Right renal cortex interstitium (tissue), 3 donors: ENCODE measurements at places on chromosomes 3 and 15. TPM values are rescaled to one million over a fixed set of nuclear protein-coding genes. Genes with fewer than 3 reads are reported as not detected.

DNA sequence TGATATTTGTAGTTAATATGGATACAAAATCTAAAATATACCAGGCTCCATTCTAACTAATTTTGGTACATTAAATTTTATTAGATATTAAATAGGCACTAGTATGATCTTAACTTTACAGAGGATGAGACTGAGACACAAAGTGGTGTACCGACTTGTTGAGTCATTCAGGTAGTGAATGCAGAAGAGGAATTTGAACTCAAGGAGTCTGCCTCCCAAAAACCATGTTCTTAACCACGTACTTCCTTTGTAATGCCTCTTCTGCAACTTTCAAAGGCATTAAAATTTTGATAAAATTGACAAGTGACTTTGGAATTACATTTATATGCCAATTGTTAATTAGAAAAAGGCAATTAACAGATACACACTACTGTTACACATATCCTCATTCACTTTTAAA, 61.8 kb downstream of the ZBBX start:
- DNase-seq, result no peak

Gene DNASE1L3
- 4.5 TPM for polyA plus RNA-seq

Gene CHRFAM7A
- 1.7 TPM for polyA plus RNA-seq

DNA sequence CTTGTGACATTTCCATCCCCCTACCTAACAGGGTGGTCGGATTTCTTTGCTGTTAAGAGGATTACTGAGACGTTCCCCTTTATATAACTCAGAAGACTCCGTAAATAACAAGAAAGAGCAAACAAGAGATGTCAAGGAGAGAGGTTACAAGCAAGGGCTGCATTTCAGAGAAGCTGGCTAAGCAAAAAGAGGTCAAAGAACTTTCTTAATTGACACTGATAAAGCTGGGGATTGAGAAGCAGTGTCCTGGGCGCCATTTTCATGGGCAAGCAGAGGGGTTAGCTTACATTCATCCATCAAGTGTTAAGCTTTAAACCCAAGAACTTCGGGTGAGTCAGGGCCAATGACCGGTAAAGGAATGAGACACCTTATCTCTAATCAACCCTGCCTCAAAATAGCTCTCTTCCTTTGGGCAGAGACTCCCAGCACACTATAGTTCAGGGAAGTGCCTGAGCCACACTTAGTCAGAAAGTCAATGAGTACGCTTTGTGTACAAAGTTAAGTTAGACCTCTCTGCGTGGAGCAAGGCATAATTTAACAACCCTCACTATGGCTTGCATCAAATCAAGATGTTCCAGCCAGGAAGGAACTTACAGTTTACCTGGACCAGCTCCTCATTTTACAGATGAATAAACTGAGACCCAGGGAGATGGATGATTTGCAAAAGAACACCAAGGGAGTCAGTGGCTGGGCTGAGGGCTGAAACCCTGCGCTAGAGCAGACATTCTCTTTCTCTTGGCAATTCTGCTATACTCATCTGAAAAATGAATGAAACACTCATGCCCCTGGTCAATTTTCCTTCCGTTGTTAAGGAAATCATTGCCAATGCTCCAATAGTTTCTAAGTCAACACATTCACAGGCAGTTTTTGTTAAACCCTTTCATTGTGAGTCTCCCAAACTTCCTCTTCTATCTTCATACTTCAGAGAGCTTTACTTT, 44.6 kb downstream of the CCNL1 start:
- no peak for DNase-seq

- DNase-seq, result no peak
Measured at GRCh38 chr15:33089878-33090757, 104.4 kb downstream of the FMN1 start.

DNA sequence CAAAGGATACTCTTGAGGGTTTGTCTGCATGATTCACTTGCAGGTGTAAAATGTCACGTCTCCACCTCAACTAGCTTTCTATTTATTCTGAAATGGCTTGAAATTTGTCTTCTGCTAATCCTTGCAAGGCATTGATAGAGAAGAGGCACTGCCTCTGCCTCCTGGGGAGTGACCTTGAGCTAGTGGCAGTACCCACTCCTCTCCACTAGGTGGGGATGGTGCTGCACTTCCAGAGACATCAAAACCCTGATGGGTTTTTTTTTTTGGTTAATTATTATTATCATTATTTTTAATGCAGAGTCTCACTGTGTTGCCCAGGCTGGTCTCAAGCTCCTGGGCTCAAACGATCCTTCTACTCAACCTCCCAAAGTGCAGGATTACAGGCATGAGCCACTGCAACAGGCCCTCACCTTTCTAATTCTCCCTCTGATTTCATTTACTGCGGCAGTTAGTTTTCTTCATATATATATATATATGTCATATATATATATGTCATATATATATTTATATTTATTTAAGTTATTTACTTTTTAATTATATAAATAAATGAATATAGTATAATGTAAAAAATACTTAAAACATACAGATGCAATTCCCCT, 117.6 kb upstream of the EIF1B start:
- no peak for DNase-seq

Gene AQP9
- 0.18 TPM for polyA plus RNA-seq

Gene CA12
- polyA plus RNA-seq, result 154 TPM

Gene KLHL6
- polyA plus RNA-seq, result 0.94 TPM

DNA sequence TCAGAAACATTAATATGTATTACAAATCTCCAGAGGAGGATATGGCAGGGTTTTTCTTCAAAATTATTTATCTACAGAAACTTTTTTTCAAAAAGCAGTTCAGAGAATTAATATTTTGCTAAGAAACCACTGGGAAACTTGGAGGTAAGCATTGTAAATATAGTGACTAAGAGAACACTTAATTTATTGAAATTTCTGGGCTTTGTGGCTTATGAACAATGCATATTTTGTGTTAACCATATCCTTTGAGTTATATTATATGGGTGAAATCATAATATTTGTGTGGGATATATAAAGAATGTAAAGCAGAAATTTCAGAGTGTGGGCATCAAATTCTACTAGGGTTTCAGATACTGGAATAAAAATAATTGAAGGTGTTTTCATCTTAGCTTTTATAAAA, 1059.2 kb downstream of the ZPLD1 start:
- DNase-seq, result no peak

- DNase-seq, result no peak
Measured at GRCh38 chr15:92623435-92623834, 32.1 kb downstream of the FAM174B start.

- no peak for DNase-seq
Measured at GRCh38 chr3:169082076-169082475, 581.4 kb downstream of the MECOM start.

DNA sequence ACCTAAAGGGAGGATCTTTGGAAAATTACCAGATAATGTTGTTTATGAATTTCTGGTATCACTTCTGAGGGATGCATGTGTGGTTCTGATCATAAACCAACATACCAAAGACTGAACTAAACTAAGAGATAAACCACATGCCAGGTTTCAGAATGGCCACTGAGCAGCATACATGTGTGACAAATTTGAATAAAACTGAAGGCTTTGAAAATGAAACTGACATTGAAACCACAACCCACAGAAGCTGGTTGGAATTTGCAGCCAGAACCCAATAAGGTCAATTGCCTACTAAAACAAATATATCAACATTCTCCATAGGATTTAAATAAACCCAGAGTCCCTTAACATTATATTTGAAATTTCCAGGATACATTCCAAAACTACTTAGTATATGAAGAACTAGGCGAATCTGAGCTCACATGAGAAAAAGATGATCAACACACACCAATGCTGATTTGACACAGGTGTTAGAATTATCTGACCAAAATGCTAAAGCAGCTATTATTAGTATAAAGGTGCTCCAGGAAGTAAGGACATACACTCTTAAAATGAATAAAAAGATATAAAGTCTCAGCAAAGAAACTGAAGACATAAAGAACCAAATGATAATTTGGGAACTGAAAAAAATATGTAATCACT, 125.0 kb downstream of the ZNF280D start:
- no peak for DNase-seq

Gene DISP2
- 0.08 TPM for polyA plus RNA-seq

- DNase-seq, result no peak
Measured at GRCh38 chr3:9062570-9062969, 99.3 kb upstream of the RAD18 start.

- no peak for DNase-seq
Measured at GRCh38 chr3:69205385-69205784, 83.0 kb upstream of the LMOD3 start.

DNA sequence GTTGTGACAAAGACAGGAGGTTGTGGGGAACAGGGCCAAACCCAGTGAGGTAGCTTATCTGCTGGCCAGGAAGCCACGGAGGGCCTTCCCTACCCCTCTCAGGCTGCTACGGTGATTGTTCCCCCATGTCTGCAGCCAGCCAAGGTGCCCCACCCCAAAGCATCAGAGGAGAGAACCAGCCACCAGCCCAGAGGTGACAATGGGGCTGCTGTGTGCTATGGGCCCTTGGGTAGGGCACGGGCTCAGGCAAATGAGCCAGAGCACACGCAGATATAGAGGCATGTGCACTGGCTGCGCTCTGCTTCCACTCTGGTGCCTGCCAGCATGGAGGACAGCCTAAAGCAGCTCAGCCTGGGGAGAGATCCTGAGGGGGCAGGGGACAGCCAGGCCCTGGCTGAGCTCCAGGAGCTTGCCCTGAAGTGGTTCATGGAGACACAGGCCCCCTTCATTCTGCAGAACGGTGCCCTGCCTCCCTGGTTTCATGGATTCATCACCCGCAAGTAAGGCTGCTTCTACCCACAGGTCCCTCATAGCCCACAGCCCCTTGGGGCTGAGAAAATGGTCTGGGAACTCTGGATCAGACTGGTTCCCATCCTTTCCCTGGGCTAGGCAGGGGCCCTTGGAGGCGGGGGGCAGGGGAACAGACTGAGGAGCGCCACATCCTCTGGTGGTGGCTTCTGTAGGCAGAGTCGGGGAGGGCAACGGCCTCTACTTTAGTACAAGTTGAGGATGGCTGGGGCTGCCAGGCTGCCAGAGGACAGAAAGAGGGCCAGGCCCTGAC, at the start of gene SH2D7:
SH2D7 (plus strand) TSS at position 301 of the 781 bp plus-strand sequence; CDS start at position 325, 24 bp downstream.
- DNase-seq, result no peak

Gene HHATL
- 0.82 TPM for polyA plus RNA-seq

DNA sequence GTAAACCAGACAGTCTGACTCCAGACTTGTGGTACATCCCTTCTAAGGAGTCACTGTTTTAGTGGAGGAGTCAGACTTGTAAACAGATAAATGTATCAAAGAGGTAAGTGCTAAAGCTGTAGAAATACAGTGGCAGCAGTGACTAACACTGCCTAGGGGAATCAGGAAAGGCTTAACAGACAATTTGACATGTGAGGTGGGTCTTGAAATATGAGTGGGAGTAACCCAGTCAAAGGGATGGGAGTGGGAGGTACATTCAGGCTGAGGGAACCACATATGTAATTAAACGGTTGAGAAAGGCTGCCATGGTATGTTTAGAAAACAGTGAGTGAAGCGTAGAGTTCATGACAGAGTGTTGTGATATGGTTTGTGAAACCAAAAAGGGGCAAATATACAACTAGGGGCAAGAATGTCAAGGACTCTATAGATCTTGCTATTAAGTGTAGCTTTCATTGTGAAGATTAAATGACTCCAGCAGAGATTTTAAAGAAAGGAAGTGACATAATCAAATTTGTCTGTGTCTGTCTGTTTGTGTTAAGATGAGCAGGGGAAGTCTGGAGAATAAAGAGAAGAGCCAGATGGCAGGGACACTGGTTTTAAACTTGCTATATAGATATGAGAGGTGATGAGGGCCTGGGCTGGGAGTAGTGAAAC, 11.2 kb upstream of the ALCAM start:
- DNase-seq, result peak; percentile 19

DNA sequence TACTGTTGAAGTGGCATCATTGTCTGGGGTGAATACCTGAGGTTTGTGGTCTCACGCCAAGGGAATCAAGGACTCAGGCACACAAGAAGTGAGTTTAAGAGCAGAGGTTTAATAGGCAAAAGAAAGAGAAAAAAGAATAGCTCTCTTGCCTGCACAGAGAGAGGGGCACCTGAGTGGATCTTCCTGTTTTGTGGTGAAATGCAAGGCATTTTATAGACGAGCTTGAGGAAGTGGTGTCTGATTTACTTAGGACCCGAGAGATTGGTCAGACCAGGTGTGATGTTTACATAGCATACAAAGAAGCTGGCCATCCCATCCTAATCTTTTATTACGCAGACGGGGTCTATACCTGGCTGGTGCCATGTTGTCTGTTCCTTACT, 13.2 kb downstream of the CCR5 start:
- DNase-seq, result no peak

DNA sequence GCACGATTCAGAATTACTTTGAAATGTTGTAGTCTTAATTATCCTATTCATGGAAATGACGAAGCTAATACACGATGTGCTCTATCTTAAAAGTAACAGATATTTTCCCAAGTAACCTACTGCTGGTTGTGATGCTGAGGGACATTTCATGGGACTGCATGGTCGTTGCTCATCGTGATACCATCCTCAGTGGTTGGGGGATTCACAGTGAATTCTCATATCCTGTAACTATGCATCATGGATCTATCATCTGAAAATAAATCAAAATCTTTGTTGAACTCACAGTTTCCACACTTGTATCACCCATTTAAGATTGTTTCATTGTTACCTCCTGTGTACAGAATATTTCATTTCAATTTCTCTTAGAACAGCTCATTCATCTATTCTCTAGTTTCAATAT, 84.7 kb downstream of the OPA1 start:
- DNase-seq, result no peak

- DNase-seq, result no peak
Measured at GRCh38 chr15:22918056-22918455, 62.1 kb downstream of the CYFIP1 start.

GRCh38 chr3:169600732-169601131, 62.8 kb downstream of the MECOM start:
- DNase-seq, result no peak

Gene SEC22C
- 45.8 TPM for polyA plus RNA-seq

DNA sequence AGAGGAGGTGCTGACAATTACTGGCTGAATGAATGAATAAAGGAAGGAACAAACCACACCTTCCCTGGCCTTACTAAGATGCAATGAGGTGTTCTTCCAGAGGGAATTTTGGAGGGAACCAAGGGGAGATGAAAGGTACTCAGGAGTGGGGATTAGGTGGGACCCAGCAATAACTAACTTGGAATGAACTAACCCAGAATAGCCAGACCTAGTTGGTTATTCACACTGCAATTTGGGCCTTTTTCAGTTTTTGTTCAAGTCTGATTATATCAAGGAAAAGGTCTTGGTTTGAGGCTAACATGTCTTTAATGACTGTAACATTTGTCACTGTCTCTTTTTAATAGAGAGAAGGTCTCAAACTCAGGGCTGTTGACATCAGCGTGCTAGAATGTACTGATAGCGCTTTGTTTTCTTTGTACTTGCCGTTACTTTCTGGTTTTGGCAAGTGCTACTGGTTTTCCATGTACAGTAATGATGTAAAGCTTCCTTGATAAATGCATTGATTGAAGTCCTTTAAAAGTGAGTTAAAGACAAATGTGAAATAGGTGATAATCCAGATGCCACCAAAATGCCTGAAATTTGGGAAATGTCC, 3.2 kb upstream of the PLXND1 start:
- no peak for DNase-seq

- no peak for DNase-seq
Measured at GRCh38 chr3:194168994-194169393, 33.0 kb downstream of the HES1 start.

GRCh38 chr3:169212086-169212485, 451.4 kb downstream of the MECOM start:
- no peak for DNase-seq

GRCh38 chr3:9211155-9211950, 38.1 kb downstream of the SRGAP3 start:
- no peak for DNase-seq

Gene VGLL3
- 3.0 TPM for polyA plus RNA-seq
